DMS79 treated with DMSO at 0.1 percent for 48 hours (cell line): ENCODE measurements at places on chromosomes 16 and 17.

- DNase-seq = no peak
Measured at GRCh38 chr16:11992008-11992584, 15.6 kb downstream of the SNX29 start.

- no peak for DNase-seq
Measured at GRCh38 chr16:87713451-87714229, 52.1 kb downstream of the KLHDC4 start.

GRCh38 chr17:37483311-37484039 lies 6.2 kb upstream of the DUSP14 start:
- no peak for DNase-seq

- no peak for DNase-seq
Measured at GRCh38 chr16:10946308-10946707, 1.9 kb downstream of the CLEC16A start.

- DNase-seq = no peak
Measured at GRCh38 chr17:44558334-44558709, 1.0 kb downstream of the FZD2 start.

DNA sequence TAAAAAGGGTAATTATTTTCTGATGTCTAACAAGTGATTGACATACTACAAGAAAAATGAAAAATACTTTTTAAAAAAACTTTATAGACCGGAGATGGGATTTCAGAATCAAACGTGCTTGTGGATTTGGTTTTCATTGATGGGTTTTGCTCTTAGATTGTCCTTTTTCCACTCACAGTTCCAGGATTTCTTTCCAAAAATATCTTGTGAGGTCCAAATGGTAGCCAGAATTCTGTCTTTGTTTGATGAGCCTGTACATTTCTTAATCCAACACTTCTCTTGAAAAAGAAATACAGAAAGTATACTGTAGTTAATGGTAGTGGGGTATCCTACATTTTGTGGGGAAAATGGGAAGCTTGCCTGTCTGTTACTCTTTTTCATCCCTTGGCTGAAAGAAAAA lies 329.3 kb downstream of the KCNJ2 start:
- no peak for DNase-seq

DNA sequence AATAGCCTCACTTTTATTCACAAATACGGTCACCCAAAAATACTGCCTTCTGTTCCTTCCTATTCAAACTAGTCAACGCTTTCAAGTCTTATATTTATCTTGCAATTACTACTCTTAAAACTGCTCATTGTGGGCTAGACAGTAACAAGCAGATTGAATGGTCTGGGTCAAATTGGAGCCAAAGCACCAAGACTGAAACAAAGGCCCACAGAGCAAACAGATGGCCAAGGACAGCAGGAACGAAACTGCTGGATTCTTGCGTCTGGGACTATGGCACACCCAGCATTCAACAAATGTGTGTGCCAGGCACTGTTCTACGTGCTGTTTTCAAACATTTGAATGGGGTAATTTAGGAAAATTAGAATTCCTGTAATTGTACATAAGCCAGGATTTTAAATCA lies 250.1 kb upstream of the PSMD7 start:
- DNase-seq = no peak

- peak; percentile 56 for DNase-seq
Measured at GRCh38 chr17:33927732-33928133, 327.4 kb upstream of the CCL2 start.

DNA sequence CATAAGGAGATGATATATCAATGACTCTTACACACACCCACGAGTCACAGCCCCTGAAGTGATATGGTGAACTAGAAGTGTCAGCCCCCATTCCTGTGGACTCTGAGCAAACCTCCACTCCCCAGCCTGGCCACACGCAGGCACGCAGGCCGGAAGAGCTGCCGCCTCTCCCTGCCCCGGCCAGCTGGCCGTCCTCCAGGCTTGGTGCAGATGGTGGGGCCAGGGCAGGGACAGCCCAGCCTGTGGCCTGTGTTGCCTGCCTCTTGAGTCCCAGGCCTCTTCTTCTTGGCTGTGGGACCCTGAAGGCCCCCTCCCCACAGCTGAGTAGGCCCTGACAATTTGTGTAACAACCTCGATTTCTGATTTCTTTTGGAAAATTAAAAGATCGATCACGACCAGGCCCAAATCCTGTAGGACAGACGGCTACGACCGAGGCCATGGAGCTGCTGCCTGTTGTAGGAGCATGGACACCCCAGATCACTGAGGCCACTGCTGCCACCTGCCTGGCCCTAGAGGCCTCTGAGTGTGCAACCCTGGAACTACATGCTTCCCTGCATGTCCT lies 10.0 kb upstream of the MPRIP start:
- DNase-seq = no peak

GRCh38 chr16:15768201-15768600 lies 88.6 kb downstream of the MYH11 start:
- DNase-seq = no peak

DNA sequence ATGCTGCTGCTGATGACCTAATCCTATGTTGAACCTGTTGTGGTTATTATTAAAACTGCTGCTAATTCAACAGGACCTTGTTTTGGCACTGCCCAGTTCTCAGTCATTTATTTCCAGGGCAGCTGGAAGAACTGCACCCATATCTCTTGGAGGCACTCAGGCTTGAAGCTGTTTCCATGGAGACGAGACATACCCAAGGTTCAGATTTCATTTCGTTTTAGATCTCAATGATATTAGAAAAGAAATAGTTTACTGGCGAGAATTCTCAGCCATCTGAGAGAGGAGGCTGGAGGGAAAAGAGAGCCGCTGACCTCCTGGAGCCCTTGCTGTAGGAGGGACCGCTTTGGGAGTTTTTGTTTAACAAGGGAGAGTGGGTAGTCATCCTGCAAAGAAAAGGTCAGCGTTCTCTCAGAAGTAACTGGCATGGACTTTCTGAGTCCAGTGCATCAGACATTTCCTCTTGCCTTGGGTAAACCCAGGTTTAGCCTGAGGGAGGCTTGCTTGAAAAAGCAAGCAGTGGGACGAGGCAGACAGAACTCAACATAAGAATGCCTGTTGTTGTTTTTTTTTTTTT lies 75.4 kb downstream of the YPEL2 start:
- peak; percentile 61 for DNase-seq

DNA sequence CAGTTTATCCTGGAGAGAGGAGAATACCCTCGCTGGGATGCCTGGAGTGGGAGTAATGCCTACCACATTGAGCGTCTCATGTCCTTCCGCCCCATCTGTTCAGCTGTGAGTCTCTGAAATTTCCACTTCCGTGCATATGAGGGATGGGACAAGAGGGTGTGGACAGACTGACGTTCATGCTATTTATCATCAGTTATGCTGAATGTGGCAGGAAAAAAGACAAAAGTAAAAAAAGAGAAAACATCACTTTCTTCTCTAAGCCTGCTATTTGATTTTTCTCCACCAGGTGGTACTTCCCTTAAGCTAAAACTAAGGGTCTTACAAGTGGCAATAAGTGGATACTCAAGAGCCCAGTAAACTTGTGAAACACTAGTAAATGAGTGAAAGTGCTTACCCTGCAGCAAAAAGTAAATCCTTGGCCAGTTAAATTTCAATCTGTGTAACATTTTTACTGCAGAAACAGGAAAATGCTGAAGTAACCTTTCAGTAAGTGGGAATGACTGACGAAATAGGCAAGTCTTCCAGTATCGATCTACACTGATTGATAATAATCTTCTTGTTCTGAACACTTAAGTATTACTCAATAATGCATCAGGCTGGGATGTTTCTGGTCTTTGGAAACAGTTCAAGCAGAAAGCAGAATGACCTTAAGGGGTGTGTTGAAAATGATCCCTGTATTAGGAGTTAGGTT lies 5.6 kb downstream of the CRYBA1 start:
- DNase-seq = peak; percentile 75

GRCh38 chr16:76879420-76879819 lies 311.6 kb upstream of the MON1B start:
- no peak for DNase-seq

GRCh38 chr17:71764505-71764904 lies 356.3 kb upstream of the SOX9 start:
- no peak for DNase-seq

DNA sequence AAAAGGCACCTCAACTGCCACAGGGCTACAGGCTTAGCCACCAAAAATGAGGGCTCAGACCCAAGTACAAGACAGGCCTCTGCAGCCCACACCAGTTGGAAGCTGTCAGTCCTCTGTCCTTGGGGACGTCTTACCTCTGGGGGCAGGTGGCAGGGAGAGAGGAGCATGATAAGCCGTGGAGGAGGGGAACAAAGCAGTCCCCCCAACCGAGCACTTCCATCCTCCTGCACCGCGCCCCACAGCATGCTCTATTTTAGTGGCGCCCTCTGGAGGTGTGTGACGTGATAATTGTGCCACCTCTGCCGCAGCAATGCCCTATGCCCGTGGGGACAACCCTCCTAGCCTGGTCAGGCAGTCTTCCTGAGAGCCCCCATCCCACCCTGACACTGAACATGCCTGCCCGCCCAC lies 13.6 kb downstream of the G6PC3 start:
- DNase-seq = no peak

- DNase-seq = no peak
Measured at GRCh38 chr16:19463468-19464315, 46.0 kb downstream of the TMC5 start.

DNA sequence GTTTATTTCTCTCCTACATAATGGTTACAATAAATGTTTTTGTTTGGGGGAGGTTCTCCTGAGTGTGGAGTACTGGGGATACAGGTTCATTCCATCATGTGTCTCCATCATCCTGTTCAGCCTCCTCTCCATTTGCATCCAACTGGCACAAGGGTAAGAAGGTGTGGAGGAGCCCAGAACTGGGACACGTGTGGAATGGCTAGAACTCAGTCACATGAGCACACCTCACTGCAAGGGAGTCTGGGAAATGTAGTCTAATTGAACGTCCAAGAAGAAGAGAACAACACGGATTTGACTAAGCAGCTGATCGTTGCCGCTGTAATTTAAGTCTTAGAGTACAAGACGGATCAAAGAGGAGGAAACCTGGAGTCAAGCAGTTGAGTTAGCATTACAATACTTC lies 6.1 kb downstream of the OR1A1 start:
- DNase-seq = no peak

GRCh38 chr16:56480776-56481467 lies 29.6 kb downstream of the OGFOD1 start:
- no peak for DNase-seq

- no peak for DNase-seq
Measured at GRCh38 chr17:3593384-3593783, 15.8 kb downstream of the TRPV1 start.

DNA sequence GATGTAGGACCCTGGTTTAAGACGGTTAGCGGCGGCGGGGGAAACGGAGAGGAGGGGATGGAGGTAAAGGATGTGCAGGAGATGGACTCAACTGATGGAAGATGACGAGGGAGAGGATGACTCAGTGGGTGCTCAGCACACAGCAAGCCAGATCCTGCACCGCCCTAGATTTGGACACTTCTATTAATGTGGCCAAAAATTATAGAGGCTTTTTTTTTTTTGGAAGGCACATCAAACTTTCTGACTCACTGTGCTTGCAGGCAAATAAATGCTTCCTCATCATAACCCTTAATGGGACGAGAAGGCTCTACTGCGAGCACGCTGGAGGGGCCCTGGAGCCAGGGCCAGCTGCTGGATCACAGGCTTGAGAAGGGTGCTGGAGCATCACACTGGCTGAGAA lies 36.0 kb downstream of the RTN4RL1 start:
- no peak for DNase-seq

DNA sequence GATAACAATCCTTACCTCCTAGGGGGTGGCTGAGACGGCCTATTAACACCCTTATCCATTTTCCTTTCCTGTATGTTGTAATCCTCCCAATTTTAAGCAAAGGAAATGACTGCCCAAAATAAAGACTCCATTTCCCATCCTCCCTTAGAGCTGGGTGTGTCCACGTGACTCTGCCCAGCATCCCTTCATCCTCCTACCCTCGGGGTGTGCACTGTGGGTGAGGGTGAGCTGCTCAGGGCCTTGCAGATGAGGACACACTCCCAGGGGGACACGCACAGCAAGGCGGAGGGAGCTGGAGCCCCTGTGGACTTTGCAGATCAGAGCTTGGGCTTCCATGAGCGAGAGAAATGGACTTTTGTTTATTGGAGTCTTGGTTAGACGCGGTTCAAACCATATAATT lies 186.8 kb downstream of the IRF8 start:
- DNase-seq = no peak

GRCh38 chr16:67764158-67764667 lies 42.1 kb downstream of the RANBP10 start:
- DNase-seq = no peak

DNA sequence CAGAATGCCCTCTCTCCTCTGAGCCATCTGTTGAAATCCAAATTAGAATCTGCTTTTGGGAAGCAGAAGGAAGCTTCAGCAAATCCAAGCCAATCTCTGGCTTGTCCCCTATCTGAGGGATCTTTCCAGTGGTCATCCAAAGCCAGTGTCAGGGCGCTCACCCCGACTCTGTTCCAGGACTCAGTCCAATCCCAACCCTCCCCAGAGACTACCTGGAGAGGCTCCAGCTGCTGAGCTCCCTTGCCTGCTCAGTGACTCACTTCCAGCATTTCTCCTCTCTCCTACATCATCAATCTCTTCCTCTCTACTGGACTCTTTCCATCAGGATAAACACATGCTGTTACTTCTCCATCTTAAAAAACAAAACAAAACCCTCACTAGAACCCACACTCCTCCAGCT lies 2.4 kb downstream of the MATCAP1 start:
- DNase-seq = no peak

DNA sequence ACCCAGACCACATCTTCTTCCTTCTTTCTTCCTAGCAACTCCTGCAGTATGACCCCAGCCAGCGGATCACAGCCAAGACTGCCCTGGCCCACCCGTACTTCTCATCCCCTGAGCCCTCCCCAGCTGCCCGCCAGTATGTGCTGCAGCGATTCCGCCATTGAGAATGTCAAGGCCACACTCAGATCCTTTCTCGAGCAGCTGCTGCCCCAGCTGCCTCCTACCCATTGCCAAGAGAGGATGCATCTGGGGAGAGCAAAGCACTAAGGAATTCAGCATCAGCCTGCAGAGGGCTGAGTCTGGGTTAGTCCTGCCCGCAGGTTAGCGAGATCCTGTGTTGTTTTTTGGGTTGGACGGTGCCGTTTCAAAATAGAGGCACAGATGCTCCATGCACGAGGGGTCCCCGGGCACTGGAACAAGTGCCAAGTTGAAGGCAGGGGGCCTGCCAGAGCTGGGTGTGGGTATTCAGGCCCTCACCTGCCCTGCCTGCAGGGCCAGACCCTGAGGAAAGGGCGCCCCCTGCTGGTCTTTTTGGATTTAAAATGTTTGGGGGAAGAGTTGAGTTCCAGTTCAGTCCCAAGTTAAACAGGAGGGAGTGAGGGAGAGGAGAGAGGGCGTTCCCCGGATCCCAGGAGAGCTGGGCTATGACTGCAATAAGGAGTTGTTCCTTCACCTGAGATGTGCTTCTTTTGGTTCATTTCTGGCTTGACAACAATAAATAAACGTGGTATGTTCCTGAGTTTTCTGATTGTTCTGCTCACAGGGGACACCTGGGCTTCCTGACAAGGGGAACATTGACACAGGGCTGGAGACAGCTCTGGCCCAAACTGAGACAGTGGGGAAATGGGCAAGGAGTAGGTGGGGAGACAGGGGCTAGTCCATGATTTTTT lies 4.9 kb downstream of the CDK3 start:
- peak; percentile 50 for DNase-seq
